ENCODE measurements at places on chromosomes 5 and 9.

- DNase-seq, result no peak
Measured at GRCh38 chr5:62982348-62982747, 403.7 kb downstream of the LRRC70 start.

DNA sequence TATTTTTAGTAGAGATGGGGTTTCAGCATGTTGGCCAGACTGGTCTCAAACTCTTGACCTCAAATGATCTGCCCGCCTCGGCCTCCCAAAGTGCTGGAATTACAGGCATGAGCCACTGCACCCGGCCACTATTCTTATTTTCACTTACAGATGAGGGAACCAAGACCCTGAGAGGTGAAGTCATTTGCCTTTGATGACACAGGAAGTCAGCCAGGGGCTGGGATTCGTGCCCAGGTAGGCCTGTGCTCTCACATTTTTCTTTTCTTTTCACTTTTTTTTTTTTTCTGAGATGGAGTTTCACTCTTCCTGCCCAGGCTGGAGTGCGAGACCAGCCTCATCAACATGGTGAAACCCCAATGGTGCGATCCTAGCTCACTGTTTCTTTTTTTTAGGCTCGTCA is 22.2 kb downstream of the ENG start:
- peak; percentile 49 for DNase-seq

GRCh38 chr9:2787065-2787464 is 56.8 kb downstream of the PUM3 start:
- no peak for DNase-seq

GRCh38 chr9:132880324-132880661 is 1.6 kb downstream of the SPACA9 start:
- no peak for DNase-seq

DNA sequence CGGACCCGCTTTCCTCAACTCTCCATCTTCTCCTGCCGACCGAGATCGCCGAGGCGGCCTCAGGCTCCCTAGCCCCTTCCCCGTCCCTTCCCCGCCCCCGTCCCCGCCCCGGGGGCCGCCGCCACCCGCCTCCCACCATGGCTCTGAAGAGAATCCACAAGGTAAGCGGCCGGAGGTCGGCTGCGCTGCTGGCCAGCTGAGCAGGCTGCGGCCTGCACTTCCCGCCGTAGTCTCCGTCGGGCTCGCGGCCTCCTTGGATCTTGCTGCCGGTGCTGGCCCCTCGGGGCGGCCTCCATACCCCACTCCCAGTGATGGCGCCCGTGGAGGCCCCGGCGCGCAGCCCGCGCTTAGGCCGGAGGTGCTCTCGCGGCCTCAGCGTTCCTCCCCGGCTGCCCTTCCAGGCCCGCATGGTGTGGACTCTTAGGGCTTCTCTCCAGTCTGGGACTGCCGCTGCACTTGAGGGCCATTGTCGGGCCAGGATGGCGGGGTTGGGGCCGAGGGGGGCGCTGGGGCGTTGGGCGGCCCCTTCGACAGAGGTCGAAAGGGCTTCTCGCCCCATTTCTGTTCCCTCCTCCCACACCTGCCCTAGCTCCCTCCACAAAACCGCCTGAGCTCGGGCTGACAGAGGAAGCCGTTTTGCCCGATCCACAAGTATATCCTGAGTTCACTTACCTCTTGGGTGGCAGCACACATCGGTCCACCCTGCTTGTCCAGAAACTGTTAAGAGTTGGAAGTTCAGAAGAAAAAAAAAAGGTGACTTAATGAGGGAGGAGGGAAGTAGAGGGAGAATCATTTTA is 714 bp downstream of the UBE2D2 start:
- DNase-seq, result peak; percentile 73

DNA sequence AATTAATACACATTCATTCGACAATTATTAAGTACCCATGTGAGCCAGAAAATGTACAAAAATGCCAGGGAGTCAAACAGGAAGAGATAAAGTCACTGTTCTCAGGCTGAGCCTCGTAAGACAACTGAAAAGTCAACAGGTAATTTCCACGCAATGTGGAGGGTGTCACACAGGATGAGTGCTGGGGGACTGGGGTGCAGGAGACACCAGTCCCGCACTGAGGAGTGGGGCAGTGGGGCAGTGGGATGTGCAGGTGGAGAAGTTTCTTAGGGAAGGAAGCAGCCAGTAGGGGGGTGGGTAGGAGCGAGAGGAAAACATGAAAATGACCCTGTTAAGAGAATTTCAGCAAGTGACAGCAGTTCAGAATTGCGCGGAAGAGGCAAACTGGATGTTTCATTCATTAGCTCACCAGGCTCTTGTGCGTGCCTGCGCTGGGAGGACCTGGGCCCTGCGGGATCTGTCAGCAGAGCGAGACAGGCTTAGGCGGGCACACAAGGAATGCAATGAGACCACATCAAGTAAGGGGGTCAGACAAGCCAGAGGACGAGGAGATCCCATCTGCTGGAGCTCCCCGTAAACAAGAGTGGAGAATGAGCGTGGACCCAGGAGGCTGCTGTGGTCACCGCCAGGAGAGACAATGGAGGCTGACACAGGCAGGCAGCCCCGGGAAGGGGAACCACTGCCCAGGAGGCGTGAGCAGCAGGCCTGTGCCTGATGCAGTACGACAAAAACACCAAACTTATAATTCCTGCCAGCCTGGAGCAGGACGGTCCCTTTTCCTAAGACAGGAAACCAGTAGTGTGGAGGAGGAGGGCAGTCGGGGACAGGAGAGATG is 21.0 kb downstream of the CAMSAP1 start:
- DNase-seq, result no peak

GRCh38 chr9:92151691-92152393 is 36.6 kb upstream of the SPTLC1 start:
- DNase-seq, result no peak

DNA sequence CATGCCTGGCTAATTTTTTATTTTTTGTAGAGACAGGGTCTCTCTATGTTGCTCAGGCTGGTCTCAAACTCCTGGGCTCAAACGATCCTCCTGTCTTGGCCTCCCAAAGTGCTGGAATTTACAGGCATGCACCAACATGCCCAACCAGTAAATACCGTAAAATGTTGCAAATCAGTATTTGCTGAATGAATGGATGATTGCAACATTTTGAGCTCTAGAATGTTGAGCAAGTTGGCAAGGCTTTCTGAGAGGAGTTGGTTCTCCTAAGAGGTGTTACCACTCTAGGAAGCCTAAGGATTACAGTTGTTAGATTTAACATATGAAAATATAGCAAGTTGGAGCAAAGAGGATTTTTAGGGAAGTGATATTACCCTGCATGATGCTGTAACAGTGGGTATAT is 15.6 kb upstream of the DMXL1 start:
- DNase-seq, result no peak

GRCh38 chr9:89912605-89912953 is 307.8 kb downstream of the GADD45G start:
- DNase-seq, result no peak

DNA sequence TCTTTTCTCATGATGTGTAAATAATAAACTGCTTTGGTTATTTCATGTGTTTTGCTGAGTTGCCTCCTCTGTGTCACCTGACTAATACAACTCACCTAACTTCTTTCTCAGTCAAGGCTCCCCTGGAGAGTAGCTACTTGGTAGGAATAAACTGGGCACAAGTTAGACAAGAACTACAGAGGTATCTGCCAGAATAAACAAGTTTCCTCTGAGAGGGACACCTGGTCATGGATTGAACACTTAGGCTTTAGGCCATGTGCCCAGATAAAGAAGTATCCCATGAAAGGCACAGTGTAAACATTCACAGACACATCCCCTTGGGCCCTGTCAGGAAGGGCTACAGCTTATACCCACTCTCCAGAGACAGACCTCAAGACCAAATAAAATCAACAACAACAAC is 532.5 kb downstream of the KIF4B start:
- no peak for DNase-seq

- no peak for DNase-seq
Measured at GRCh38 chr5:58804291-58804690, 221.4 kb downstream of the RAB3C start.

DNA sequence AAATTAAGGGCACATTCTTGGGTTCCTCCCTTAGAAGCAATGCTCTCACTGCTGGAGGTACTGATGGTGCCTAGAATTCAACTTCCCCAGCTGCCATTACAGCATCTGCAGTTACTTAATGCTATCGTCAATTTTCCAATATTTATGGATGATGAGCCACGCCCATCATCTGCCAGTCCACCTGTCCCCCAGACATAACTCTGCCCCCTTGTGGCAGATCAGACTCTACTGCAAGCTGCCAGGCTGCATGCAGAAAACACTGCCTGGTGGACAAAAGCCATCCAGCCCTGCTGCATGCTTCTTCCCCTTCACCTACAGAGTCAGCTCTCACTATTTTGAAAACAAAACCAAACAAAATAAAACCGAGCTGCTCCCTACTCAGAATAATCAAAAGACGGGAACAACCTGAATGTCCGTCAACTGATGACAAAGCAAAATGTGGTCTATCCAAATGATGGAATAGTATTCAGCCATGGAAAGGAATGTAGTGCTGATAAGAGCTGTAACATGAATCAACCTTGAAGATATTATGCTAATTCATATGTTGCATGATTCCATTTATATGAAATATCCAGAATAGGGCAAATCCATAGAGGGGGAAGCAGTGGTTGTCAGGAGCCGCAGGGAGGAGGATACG is 66.4 kb downstream of the RETREG1 start:
- peak; percentile 46 for DNase-seq

- DNase-seq, result no peak
Measured at GRCh38 chr5:136808756-136809155, 443.4 kb upstream of the TRPC7 start.

DNA sequence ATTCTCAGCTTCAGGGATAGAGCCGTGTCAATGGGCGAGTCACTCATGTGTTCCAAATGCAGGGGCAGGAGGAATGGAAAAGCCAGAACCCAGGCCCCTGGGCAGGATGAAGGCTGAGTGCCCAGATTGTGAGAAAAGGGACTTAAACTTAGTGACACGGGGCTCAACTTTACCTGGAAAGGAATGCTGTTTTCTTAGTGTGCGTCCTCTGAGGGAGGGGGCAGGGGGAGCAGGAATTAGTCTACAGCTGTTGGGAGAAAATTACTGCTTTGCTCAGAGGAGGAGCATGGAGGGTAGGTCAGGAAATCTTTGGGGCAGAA is 14.6 kb downstream of the HK3 start:
- DNase-seq, result no peak

GRCh38 chr9:112764344-112764743 is 13.8 kb downstream of the SNX30 start:
- DNase-seq, result no peak

- no peak for DNase-seq
Measured at GRCh38 chr5:56352808-56353590, 119.9 kb upstream of the ANKRD55 start.

DNA sequence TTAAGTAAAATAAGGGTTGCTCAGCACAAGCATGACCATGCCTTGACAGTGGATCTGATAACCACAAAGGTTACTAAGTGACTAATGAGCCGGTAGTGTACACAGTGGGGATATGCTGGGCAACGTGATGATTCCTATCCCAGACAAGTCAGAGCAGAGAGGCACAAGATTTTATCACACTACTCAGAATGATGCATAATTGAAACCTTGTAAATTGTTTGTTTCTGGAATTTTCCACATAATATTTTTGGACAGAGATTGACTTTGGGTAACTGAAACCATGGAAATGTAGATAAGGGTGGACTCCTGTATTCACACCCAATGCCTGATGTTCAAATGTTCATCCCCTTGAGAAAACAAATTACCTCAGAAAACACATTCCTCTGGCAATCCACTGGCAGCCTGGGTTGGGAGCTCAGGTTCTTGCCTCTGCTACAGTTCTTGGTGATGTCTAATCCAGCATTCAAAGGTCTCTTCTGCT is 16.2 kb upstream of the ERAP1 start:
- no peak for DNase-seq

DNA sequence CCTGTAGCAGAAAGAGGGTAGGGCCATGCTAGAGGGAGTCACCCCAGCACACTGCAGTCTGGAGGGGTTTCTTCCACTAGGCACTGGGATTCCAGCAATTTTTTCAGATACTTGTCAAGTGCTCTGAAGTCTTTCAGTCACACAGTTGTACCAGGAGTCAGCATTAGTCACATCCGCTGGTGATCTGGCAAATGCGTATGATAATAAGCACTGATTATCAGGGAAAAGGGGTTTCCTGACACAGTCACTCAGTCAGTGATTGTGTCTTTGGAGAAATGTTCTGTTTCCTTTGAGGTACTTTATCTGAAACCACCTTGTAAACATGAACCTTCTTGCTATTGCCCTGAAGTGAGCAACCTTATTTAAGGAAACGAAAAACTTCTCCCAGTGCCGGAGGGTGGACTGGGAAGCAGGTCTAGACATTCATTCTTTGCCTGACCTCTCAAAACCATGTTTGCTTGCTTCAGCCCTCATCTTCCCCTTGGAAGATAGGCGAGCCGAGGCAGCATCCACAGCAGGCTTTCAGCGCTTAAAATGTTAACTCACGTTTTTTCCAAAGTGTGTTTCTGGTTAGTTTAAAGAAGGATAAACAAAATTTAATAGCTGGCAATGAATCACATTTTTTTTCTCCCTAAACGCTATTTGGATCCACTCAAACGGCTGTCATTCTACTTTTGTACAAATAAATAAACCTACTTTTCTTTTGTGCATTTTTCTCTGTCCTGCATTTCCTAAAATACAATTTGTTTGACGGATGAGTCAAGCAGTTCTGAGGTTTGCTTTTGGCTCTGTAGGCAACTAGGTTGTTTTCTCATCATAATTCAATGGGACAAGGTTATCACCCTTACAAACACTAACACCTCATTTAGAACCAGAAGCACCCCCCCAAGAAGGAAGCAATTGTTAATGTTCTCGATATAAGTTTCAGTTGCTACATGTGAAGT is 77.7 kb downstream of the FOXD1 start:
- DNase-seq, result no peak

DNA sequence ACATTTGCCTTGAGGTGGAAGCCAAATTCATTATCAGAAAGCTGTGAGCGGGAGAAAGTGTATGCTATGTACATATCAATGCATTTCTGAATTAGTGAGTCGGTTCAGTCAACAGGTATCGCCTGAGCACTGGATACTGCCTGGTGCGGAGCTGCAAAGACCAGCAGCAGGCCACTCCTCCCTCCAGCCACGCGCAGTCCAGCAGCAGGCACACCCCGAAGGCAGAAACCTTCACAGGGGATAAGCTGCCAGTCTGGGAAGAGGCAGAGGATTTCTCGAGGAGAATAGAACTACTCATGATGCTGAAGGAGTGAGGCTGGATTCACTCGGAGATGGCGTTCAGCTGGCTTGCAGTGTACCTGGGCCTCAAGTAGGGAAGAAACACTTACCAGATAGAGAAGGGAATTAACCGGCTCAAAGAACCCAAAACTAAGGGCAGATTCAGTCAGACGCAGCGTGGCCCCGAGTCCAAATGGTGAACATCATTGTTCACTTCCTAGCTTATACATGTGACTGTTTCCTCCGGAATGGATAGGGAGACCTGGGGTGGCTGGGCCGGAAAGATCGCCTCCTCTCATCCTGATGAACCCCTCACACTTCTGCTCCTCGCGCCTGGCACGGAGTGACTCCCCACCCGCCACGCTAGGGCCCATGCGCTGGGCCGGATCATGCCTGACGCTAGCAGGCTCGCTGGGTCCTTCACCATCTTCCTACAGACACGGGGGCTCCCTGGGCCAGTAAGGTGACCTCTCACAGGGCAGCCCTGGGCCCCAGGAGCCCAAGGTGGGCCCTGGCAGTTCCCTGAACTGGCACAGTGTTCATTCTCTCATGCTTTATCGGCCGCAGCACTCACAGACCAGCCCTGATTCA is 78.1 kb upstream of the SPATA31C2 start:
- no peak for DNase-seq

- no peak for DNase-seq
Measured at GRCh38 chr5:93580063-93580926, 724 bp downstream of the NR2F1-AS1 start.

Measured in activated naive CD4-positive, alpha-beta T cell treated with anti-CD3 and anti-CD28 coated beads, Interleukin-2, amount 10 ng/mL, durations not matched to agents 7 days and 5 days (primary cell).